ENCODE measurements at places on chromosomes 5 and 9.

- peak; percentile 78 for DNase-seq
Observed at GRCh38 chr5:79759436-79759835, 69.8 kb downstream of the CMYA5 start.

GRCh38 chr9:116156621-116157314 is 3.2 kb downstream of the PAPPA start:
- DNase-seq: peak; percentile 83

- DNase-seq: no peak
Observed at GRCh38 chr5:135565266-135565665, 13.5 kb downstream of the CXCL14 start.

- no peak for DNase-seq
Observed at GRCh38 chr5:145938776-145939539, 2.6 kb downstream of the SH3RF2 start.

DNA sequence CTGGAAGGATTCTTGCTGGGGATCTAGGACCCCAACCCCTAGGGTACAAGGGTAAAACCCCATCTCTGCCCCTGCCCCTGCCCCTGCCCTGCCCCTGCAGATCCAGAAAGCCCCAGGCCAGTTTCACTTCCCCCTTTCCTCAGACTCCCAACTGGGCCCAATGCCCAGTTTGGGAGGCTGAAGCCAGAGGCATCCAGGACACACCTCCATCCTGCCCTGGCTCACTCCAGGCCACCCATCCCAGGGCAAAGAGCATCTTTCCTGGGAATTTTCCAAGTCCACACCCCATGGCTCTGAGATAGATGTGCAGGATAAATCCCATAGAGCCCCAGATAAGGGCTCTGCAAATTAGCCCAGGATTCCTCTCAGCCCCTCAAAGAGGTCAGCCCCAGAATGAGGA is 17.4 kb downstream of the CNTFR start:
- DNase-seq: no peak

GRCh38 chr5:51488803-51489642 is 105.8 kb downstream of the ISL1 start:
- DNase-seq: no peak

DNA sequence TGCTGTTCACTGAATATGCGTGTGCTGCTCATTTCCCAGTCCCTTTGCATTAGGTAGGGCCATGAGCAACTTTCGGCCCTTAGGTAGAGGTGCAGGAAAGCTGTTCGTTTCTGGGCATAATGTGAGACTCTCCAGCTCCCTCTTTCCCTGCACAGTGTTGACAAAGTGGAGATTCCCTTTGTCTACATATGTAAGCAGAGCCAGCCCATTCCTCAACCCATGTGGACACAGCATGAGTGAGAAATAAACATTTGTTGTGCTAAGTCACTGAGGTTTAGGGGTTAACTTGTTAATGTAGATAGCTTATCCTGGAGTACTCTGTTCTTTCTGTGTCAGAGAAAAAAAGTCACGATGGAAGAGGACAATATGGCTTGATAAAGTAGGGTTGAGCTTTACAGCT is 343.8 kb downstream of the PSAT1 start:
- DNase-seq: no peak

DNA sequence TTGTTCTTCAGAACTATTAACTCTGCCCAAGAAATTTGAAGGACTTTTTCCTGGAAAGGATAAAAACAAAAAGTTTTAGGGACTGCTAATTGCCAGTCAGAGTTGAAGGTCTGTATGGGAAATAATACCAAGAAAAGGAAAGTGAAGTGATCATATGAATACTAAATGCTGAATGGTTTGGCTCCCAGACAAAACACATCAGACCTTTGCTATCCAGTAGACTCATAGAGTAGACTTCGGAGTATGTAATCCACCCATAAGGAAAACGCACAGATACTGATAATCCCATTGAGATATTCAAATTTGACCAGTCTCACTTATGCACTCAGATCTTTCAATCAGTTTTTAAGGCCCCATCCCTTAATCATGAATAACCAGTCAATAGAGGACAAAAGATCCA is 319.0 kb upstream of the PTGER4 start:
- peak; percentile 28 for DNase-seq

DNA sequence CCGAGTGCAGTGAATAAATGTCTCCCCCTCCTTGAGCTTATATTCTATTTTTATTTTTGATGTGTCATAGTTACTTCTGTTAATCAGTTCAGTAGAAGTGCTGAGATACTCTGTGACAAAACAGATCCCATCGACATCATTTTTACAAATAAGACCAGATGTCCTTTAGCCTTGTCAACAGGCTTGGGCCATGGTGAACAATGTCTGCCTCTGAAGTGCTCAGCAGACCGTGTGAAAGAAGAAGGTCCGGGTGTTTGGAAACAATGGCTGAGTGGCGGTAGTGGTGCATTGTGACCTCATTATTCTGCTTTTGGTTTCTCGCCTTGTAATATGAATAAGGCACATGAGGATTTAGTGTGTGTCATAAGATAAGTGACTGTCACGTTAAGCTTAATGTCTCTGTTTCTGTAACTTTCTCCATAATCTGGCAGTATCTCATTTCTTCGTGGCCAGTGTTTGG is 71.2 kb downstream of the SYK start:
- DNase-seq: no peak

DNA sequence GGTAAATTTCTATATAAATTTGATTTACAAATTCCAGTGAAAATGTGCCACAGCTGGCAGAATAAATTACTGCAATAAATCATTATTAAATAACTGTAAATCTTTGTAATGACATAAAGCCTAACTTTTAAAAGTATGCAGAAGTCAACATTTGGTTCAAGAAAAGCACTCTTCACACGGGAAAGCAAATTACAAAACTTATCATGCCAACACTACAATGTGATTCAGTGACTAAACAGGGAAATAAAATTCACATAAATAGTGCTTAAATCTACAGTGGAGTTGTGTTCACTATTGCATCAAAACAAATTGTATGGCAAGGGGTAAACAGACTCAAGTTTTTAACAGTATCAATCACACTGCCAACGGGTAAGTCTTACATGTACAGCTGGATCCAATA is 117.2 kb downstream of the BNC2 start:
- no peak for DNase-seq

All from iris pigment epithelial cell (primary cell).